ENCODE measurements at places on chromosomes 16 and 17. TPM values are rescaled to one million over a fixed set of nuclear protein-coding genes. Genes with fewer than 3 reads are reported as not detected.

ABCA6 gene
- 17.9 TPM for total RNA-seq

OTOP2 gene
- total RNA-seq, result not detected

GRCh38 chr16:47142821-47143676 lies 696 bp downstream of the NETO2 start:
- peak; percentile 87 for DNase-seq
- peaks cover 5% of the 10 kb centered on the region for H3K4me1 ChIP-seq
- H3K36me3 ChIP-seq, result no peaks in the 10 kb centered on the region
- H3K27ac ChIP-seq, result no peak overlapping the region

GRCh38 chr17:29292071-29292991 lies 1.6 kb downstream of the NUFIP2 start:
- H3K4me3 ChIP-seq, result peak overlapping the region; percentile 91
- peak overlapping the region; percentile 94 for H3K27ac ChIP-seq
- DNase-seq, result no peak
- no peaks in the 10 kb centered on the region for H3K27me3 ChIP-seq
- H3K4me1 ChIP-seq, result peaks cover 6% of the 10 kb centered on the region
- peaks cover 13% of the 10 kb centered on the region for H3K36me3 ChIP-seq

DNA sequence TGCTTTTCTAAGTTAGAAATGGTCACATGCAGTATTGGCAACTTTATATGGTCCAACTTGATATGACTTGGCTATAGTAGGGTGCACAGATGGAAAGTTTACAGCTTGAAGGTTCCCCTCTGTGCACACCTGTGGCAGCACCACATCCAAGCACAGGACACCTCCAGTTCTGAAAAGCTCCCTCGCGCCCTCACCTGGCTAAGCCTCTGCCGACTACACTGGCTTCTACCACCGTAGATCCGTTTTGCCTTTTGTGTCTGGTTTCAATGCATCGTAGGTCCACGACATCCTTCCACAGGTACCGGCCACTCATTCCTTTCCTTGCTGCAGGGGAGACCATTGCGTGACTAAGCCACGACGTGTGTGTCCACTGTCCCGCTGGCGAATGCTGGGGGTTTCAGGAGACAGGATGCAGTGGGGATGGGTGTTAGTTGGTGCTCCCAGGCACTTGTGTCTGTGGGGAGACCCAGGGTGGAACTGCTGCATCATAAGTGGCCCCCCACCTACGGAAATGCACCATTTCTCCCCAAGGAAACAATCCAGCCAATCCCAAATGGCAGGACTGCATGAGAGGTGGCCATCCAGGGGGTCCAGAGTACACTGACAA lies 4.9 kb upstream of the RASD1 start:
- no peak overlapping the region for H3K27ac ChIP-seq
- peaks cover 21% of the 10 kb centered on the region for H3K36me3 ChIP-seq
- H3K4me1 ChIP-seq, result peaks cover 37% of the 10 kb centered on the region
- H3K27me3 ChIP-seq, result no peaks in the 10 kb centered on the region
- DNase-seq, result no peak

Data from spinal cord (tissue), 10 donors.